ENCODE measurements at places on chromosomes 12 and 14.

GRCh38 chr14:61973981-61974380 is 211.8 kb downstream of the SNAPC1 start:
- no peak for DNase-seq

DNA sequence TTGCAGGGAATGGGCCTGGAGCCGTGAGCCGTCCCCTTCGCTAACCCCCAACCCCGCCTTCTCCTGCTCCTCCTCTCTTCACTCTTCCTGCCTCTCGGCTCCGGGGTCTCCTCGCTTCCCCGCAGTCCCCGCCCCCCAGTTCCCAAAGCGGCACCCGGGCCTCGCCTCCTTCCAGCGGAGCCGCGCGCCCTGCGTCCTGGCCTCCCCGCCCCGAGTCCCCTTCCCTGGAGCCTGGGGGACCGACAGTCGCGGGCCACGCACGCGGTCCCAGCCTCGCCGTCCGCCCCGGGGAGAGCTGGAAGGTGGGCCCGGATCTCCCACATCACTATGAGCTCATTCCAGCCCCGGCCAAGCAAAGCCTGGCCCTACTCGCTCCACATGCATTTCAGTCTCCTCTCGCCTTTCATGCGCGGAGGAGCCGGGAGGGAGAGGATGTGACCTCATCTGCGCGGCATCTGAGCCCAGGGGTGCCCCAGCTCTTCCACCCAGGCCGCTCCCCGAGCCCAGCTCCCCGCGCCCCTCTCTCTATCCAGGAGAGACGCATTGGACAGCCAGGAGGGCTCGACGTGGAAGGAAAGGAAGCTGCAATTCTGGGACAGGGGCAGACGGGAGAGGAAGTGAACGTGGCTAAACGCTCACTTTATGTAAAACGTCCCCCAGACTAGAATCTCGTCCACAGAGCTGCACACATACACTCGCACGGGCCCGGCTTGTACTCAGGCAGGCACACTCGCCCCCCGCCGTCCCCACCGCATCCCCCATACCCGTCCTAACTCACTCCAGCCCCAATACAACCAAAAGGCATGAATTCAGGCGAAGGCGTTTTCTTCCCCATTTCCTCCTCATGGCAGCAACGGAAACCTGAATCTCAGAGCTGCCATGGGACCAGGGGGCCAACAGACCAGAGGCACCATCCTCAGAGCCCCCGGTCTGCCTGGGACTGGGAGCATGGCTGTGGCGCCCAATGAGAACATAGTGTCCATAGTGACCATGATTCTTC is 108.7 kb upstream of the CCND2 start:
- DNase-seq = peak; percentile 38

- DNase-seq = no peak
Measured at GRCh38 chr12:55250944-55251343, 6.5 kb downstream of the OR6C74 start.

DNA sequence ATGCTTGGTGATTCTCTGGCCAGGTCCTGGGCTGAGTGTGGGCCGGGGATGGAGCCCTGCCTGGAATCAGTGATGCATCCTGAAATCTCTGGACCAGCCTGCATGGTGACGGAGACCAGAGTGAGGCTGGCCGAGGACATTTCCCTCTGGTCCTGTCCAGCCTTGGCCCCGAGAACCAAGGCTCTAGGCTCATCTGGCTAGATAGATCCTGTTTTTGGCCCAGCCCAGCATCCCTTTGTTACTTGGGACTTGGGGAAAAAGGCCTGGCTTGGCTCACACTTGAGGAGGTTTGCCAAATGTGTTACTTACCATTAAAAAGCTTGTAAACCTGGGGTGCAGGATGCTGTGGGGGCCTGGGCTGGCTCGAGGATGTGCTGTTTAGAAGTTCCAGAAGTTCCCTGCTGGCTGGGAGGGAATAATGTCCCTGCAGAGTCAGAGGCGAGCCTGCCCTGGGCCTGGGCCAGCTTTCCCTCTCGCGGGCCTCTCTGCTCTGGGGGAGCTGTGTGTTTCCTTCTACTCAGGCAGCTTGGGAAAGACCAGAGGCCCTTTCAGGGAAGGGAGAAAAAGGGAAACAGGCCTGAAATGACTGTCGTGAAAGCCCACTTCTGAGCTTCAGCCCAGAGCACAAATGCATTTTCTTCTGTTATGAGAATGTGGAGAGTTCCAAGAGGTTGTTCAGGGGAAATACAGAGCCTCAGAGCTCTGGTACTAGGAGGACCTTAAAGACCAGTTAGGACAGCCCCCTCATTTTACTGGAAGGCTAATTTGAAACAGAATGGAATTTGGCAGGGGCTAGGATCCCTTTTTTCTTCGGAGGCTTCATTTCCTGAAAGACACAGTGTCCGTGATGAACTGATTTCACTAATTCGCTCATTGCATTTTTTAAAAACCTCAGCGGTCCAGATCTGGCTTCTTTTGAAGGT is 47.2 kb upstream of the CTDSP2 start:
- no peak for DNase-seq

DNA sequence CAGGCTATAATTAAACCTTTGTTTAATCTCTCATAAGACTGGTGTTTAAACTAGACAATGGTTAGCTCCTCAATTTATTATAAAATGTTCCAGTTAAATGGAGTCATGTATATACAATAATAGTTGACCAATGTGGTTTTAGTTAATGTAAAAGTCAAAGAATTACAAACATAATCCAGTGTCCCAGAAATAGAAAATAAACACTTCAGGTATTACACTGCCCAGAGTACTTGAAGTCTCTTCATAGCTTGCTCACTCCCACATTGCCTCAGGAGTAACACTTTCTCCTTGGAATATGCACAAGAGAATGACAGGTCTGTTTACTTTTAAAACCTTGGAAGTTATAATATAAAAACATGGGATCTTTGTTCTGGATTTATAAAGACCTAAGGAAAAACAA is 60.5 kb downstream of the SLC38A1 start:
- no peak for DNase-seq

GRCh38 chr14:73457041-73457923 is 1.1 kb downstream of the NUMB start:
- DNase-seq = peak; percentile 2

DNA sequence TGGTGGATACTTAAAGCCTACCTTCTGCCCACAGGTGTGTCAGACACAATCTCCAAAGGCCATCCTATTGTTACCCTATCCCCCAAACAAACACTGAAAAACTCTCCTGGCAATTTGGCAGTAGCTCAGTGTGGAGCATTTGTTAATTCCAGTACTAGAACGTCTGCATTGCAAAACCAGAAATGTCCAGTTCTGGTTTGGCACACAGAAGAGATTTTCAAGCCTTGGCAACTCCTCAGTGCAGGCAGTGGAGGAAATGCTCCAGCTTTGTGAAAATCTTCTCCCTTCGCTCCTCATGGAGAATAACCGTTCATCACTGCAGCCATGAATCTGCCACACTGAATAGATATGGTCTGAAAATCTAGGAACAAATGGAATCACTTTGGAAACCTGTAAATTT is 5.3 kb upstream of the SOCS2 start:
- no peak for DNase-seq

DNA sequence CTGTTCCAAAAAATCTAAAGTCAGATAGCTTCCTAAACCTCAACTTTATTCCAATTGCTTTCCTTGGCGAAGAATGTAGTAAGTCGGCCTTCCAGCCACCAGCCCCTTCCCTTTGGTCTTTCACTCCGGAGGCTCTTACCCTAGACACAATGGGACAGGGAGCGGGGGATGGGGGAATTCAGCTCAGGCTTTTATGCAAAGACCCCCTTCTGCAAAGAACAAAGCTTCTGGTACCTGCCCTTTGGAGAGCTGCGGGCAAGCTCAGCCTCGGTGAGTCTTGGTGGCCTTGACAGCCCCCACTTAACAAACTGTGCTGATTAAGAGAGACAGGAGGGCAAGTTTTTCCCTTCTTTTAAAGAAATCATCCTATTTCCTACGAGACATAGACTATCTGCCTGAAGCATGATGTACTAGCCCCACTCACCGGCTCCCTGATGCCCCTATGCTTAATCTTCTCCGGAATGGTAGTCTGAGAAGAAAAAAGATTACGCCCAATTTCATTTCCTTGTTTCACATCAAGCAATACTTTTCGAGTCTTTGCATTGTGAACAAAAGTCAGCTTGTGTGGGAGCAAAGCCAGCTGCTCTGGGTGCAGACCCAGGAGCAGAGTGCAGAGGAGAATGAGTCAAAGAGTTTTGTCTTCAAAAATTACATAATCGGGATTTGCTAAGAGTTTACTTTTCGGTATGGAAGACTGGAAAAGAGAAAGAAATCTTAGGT is 1.5 kb upstream of the NANOG start:
- no peak for DNase-seq

DNA sequence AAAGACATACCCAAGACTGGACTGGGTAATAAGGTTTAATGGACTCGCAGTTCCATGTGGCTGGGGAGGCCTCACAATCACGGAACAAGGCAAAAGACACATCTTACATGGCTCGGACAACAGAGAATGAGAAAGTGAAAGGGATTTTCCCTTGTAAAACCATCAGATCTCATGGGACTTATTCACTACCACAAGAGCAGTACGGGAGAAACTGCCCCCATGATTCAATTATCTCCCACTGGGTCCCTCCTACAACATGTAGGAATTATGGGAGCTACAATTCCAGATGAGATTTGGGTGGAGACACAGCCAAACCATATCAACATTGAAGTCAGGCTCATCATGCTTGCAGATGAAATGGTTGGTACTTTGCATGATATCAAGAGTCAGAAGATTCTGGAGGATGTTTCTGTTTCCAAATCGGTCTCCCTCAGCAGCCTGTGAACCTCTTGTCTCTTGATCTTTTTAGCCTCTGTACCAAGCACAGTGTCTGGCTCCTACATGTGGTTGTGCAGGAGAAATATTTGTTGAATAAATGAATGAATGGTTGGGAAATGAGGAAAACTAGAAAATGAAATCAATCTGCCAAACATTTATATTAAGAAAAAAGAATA is 98.6 kb downstream of the VRK1 start:
- DNase-seq = no peak

GRCh38 chr14:29898470-29898869 is 29.2 kb downstream of the PRKD1 start:
- DNase-seq = no peak

- DNase-seq = no peak
Measured at GRCh38 chr14:50559990-50560930, at the start of gene ATL1. Gene ATL1, plus strand, starts transcription at chr14:50560145. Its CDS starts 121 bp downstream, at chr14:50560266.

DNA sequence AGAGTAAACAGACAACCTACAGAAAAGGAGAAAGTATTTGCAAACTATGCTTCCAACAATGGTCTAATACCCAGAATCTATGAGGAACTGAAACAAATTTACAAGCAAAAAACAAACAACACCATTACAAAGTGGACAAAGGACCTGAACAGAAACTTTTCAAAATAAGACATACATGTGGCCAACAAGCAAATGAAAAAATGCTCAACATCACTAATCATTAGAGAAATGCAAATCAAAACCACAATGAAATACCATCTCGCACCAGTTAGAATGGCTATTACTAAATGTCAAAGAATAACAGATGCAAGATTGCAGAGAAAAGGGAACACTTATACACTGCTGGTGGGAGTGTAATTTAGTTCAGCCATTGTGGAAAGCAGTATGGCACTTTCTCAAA is 125.8 kb downstream of the C12orf42 start:
- no peak for DNase-seq

DNA sequence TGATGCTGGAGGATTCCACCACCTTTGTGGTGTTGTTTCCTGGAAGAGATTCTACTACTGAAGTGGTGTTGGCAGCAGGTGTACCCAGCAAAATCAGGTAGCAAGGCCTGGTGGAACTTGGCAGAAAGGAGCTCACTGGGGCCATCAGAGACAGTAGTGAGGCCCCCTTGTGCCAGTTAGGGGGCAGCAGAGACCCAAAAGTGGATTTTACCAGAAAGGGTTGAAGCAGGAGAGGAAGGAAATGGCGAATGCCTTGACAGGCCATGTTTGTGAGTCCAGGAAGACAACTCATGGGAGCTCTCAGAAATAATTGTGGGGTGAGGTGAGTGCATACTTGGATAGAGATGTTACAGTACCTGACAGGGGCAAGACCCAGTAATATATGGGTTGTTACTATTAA is 137.7 kb upstream of the FGD4 start:
- no peak for DNase-seq

GRCh38 chr14:96980835-96981234 is 183.7 kb downstream of the VRK1 start:
- no peak for DNase-seq

DNA sequence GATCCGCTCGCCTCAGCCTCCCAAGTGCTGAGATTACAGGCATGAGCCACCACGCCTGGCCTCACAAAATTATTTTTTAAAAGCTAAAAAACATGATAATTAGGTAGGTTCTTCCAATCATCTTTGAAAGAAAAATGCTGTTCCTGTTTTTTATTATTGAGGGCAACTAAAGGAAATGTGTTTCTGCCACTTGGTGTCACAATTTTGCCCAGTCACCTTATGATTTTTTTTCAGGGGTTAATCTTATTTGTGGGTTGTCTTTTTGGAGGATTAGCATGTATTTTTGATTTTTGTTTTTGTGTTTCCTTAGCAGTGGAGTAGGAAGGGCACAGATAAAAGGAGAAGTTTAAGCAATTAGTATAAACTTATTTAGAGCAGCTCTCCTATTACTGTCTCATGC is 79.8 kb downstream of the PRORP start:
- DNase-seq = no peak

- no peak for DNase-seq
Measured at GRCh38 chr12:120943482-120943881, 34.9 kb upstream of the HNF1A start.

- DNase-seq = no peak
Measured at GRCh38 chr12:29132316-29132715, 16.8 kb upstream of the FAR2 start.

GRCh38 chr12:5293773-5294172 is 138.1 kb upstream of the NTF3 start:
- DNase-seq = no peak

- no peak for DNase-seq
Measured at GRCh38 chr12:6306151-6306550, 4.3 kb upstream of the PLEKHG6 start.

DNA sequence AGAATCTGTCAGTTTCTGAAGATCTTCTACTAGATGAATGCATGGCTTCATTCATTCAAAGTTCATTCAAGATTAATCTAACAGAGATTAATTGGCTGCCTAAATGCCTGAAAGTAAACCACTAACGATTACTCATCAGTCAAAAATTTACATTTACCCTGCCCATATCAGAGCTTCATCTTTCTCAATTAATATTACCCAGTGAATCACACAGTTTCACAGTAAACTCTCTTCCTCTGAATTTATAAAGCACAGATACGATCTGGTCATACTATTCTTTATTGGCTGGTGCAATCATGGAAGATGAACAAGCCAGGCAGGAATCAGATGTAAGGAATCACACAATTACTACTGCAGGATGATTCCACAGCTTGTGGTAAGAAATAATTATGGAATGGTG is 377.7 kb downstream of the SLC16A7 start:
- no peak for DNase-seq

DNA sequence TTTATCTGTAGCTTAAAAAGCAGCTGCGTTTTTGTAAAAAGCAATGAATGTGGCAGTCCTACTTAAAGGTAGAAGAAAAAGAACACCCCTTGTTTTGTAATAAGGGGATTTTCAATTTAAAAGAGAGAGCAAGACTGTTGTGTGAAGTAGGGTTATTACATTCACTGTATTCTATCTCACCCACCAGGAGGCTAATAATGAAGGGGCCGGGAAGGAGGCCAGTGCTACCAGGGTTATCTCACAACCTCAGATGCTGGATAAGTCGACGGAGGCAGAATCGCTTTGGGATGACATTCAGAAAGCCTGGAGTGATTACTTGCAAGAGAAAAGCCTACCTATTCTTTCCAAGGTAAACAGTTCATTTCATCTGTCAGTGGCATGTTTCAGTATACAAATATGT is 97.7 kb downstream of the RMST start:
- DNase-seq = no peak

GRCh38 chr12:1962051-1963020 is 41.9 kb downstream of the DCP1B start:
- no peak for DNase-seq
